MG63 (cell line): ENCODE measurements at places on chromosomes 7 and 10. TPM values are rescaled to one million over a fixed set of nuclear protein-coding genes. Genes with fewer than 3 reads are reported as not detected.
A peak's percentile ranks its signal among the peaks of the same experiment; 100 is the strongest.

- DNase-seq, result no peak
Observed at GRCh38 chr7:116433246-116433645, 66.3 kb upstream of the CAV2 start.

- no peak for DNase-seq
Observed at GRCh38 chr10:133458710-133459453, 5.1 kb downstream of the SCART1 start.

The SYT15B gene
- total RNA-seq, result 0.26 and 1.1 TPM in 2 replicates

- no peak for DNase-seq
Observed at GRCh38 chr10:49362596-49363260, 33.2 kb downstream of the DRGX start.

DNA sequence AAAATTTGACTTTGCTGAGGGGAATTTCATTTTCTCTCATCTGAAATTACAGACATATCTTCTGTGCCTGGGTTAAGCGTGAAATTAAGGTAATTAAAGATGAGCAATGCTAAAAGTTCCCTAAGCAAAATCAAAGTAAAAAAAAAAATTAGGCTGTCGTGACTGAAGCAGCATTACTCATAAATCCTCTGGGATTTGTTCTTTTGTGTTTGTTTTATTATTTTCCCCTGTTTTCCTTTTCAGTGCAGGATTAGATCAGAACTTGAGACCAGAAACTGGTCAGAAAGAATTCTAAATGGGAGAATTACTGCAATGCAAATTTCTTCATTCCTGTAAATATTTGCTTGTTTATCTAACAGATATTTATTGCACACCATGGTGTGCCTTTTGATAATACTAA lies 141.4 kb upstream of the BET1 start:
- no peak for DNase-seq

DNA sequence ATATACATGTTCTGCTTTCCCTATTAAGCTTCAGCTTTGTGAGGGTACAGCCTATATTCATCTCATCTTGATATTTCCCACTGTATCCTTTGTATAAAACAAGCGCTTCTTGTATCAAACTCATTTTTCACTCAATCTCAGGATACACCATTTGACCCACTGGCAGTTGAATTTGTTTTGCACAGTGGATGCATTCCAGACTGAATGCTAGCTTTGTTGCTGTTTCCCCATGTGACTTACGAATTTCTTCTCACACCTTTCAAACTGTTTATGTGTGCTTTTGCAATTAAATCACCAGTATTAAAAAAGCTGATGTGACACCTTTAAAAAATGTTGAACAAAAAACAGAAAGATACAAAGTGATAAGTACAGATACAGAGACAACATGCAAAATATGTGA lies 180.9 kb downstream of the ZNF438 start:
- no peak for DNase-seq

GRCh38 chr10:130464426-130464825 lies 328.2 kb downstream of the GLRX3 start:
- DNase-seq, result no peak

DNA sequence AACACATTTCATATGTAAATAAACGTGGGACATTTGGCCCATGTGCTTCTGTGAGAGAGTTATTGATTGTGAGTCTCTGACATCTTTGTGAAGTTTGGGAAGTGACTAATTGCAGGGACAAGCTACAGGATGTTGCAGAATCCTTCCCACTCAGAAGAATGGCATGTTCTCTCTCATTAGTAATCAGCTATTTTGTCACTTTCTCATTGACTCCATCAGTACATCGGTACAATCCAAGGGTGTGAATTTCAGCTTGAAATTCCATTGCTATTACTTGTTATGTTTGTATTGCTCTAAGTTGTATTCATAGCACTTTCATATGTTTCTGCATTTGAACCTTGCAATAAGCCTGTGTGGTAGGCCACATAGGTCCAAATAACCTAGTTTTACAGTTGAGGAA lies 100.0 kb upstream of the KCNMA1 start:
- no peak for DNase-seq

DNA sequence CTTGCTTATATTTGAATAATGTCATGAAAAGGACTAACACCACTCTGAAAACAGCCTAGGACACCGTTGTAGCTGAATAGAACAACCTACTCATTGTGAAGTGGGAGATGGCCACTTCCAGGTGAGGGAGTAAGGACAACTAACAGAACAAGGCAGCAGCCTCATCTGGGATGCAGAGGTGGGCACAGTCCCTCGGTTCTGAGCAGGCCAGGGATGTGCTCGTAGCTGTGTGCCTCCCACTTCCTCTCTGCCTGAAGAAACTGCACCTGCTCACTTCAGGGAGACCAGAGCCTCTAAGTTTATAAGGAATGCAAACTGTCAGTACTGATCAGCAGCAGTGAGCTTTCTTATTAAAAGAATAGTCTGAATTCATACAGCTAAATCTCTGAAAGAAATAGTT lies 2.5 kb downstream of the VSTM4 start:
- DNase-seq, result no peak

The MOGAT3 gene
- total RNA-seq, result not detected in 2 replicates

- no peak for DNase-seq
Observed at GRCh38 chr7:2598154-2598823, 33.5 kb upstream of the TTYH3 start.

DNA sequence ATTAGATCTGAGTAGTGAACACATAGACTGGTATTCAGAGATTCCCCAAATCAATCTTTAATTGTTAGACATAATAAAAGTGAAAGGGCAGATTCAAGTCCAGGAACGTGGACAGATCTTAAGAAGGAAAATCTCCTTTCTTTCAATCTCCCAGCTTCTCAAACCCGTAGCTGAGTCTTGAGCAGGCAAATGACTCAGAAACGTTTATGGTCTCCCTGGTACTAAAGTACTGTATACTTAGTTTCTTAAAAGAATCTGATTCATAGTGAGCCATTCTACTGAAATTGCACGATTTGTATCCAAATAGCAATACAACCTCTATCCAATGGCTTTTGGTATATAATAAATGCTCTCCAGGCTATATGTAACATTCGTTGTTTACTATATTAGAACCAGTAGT lies 140.4 kb upstream of the RHEB start:
- DNase-seq, result no peak

GRCh38 chr7:50555594-50556140 lies 9.5 kb downstream of the DDC start:
- no peak for DNase-seq

DNA sequence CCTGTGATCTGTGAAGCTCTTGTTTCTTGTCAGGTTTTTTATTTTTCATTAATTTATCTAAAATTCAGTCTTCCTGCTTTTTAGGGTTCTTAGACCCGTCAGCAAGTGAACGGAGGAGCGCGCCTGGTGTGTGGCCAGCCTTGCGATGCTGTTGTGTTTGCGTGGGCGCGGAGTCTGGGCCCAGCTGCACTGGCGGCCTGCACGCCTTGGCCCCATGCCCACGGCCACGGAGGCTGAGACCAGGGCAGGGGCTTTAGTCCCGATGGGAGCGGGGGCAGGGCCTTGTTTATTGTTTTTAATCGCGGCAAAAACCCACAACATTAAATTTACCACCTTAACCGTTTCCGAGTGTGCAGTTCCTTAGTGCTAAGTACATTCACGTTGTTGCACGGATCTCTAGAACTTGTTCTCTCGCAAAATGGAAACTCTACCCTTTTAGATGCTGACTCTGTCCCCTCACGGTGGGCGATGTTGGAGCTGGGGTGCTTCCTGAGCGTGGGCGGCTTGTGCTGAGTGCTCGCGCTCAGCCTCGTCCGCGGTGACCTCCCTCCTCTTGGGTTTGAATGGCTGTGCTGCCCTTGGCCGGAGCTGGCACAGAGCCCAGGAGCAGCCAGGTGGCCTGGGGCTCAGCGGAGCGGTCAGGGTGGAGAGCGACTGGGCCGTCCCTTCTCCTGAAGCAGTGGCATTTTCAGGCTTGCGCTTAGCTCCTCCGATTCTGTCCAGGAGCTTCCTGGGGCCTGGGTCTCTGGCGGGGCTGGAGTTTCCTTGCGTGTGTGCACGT lies 69.1 kb downstream of the INPP5A start:
- no peak for DNase-seq

- peak; percentile 54 for DNase-seq
Observed at GRCh38 chr10:31929261-31930022, 811 bp upstream of the ARHGAP12 start.

DNA sequence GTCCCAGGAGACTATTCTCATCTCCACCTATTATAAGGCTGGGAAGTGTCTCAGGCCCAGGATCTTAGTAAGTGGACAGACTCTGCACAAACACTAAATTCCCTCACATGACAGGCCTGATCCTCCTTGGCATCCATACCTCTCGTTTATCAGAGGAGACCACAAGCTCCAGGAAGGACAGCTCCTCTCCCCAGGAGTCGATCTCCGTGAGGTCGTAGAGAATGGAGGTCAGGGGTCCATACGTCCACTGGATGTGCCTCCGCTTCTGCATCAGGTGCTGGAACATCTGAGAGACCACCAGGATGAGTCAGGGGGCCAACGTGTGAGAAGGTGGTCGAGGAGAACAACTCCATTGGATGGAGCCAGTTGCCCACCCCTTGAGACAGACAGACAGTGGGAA lies 5.6 kb downstream of the TRPV5 start:
- no peak for DNase-seq

GRCh38 chr7:111108000-111108399 lies 17.1 kb downstream of the LRRN3 start:
- no peak for DNase-seq

DNA sequence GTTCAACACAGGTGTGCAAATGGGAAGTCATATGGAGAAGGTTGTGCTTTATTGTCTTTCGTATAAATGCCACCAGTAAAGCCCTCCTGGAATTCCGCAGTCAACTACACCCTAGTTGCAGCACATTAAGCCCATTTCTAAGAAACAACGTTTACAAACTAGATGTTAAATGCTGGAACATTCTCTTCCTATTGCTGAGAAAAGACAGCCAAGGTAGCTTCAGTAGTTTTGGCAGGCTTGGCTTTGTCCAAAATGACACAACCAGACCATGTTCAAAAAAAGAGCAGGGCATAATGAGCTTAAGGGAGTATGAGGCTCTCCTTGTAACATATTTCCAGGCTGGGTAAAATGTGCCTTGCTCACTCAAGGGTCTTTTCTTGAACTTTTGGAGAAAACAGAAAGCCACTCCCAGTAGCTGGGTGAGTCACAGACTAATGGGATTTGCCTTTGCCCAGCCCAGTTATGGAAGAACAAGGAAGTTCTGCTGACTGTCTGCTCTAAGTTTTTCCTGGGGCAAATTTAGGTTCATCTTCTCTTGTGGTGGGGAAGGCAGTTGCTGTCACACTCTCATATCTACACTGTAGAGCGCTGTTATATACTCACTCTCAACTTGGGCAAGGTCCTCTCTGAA lies 238.7 kb downstream of the PLXNA4 start:
- no peak for DNase-seq

GRCh38 chr10:44684661-44685060 lies 226.5 kb upstream of the TMEM72 start:
- DNase-seq, result no peak

DNA sequence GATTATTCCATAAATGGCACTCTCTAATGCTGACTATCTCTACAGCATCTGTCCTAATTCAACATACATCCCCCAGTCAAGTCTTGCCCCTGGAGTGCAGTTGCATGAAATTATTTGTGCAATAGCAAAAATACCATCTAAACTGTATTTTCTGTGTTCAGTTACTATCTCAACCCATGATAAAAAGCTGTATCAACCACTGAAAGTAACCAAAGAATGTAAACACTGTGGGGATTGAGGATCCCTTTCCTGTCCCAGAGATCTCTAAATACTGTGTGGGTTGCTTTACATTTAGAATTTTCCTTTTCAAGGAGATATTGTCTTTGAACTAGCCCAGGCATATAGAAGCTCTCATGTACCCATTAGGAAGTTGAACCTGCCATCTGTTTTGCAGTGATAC lies 23.9 kb upstream of the DGKI start:
- no peak for DNase-seq

DNA sequence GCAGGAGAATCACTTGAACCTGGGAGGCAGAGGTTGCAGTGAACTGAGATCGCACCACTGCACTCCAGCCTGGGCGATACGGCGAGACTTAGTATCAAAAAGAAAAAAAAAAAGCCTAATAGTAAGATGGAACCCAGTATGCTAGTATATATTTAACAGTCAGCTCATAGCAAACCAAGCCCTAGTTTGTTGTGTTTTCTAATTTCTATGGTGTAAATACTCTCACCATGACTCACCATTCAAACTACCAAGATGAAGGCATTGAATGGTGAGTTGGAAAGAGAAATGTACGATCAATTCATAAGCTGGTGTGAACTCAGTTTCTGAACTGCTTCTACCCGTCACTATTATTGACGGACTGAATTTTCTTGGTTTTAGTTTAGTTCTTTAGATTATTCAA lies 173.7 kb upstream of the KAT6B start:
- no peak for DNase-seq

The NUTM2B gene
- 0.92 TPM in 1 of 2 replicates, not detected in the other for total RNA-seq

DNA sequence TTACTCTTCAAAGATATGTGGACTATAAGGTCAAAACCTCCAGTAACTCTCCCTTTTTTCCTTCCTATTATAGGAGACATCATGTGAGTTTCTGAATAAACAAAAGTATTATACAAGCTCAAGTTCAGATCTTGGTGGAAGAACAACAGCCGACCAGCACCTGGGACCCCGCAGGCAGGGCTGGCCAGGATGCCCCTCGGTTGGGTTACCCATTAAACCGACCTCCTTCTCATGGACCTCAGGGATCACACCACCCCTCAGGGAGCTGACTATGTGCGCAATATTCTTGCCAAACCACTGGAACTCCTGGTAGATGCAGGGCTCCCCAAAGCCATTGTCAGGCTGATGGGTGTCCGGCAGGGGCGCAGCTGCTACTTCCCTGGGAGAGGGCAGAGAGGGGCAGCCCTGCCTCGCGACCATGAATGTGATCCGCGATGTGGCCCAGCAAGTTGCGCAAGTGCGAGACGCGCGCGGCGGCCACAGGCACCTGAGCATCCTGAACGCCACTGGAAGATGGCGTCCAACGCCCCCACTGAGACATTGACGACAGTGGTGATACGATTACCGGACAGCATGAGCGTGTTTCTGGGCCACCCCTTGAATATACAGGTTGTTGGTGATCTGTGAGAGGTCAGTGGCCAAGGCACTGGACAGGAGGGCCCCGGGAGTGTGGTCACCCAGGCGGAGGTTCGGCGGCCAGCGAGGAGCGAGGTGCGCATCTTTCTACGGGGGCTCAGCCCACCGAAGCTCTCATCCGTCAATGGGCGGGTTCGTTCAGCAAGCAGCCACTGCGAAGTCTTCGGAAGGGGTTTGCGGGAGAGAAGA lies 161.3 kb downstream of the IPMK start:
- DNase-seq, result no peak

DNA sequence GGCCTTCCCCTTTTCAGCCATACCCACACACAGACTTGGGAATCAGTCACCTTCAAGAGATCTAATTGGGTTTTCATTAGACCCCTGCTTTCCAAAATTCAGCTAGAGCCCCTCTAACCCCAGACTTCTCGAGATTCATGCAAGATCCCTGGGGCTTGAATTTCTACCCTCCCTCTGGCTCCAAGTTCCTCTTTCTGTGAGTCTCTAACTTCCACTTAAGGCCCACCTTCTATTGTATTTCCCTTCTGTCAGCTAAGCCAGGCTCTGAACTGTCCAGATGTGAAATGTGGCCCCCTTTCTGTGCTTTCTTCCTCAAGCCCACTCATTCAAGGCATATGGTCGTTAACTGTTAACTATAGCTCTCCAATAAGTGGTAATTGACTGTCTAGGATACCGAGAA lies 132.2 kb downstream of the ZNF365 start:
- no peak for DNase-seq

The PIK3AP1 gene
- total RNA-seq, result 0.02 and 1.2 TPM in 2 replicates

- DNase-seq, result no peak
Observed at GRCh38 chr10:49527061-49527460, 11.9 kb downstream of the ERCC6 start.
